Placental epithelial cell (primary cell): ENCODE measurements at places on chromosomes 12 and 14. TPM values are rescaled to one million over a fixed set of nuclear protein-coding genes. Genes with fewer than 3 reads are reported as not detected.

The ADCK1 gene
- 5.1 and 8.6 TPM in 2 replicates for total RNA-seq

The PPP4R4 gene
- total RNA-seq = under 0.01 and 0.54 TPM in 2 replicates

The WIF1 gene
- not detected in 2 replicates for total RNA-seq

The PSMC1 gene
- total RNA-seq = 46.3 and 104 TPM in 2 replicates

The LUM gene
- total RNA-seq = 282 and 1,471 TPM in 2 replicates

The LALBA gene
- not detected in 2 replicates for total RNA-seq

The C12orf50 gene
- 0.39 TPM in 1 of 2 replicates, not detected in the other for total RNA-seq

The AJUBA gene
- total RNA-seq = 31.0 and 70.4 TPM in 2 replicates

The ZNF268 gene
- 22.0 and 35.1 TPM in 2 replicates for total RNA-seq

The FITM1 gene
- total RNA-seq = 0.39 and 1.7 TPM in 2 replicates

The CATSPERB gene
- total RNA-seq = not detected in 2 replicates

The PTCSC3 gene
- total RNA-seq = not detected in 2 replicates

The MDGA2 gene
- 0.33 TPM in 1 of 2 replicates, not detected in the other for total RNA-seq

The CEBPE gene
- not detected in 2 replicates for total RNA-seq

The UBR7 gene
- 18.3 and 26.3 TPM in 2 replicates for total RNA-seq

The TTC7B gene
- 16.7 and 23.9 TPM in 2 replicates for total RNA-seq

The TSPAN11 gene
- under 0.01 TPM in 2 replicates for total RNA-seq

The ALDH1L2 gene
- 3.9 and 6.8 TPM in 2 replicates for total RNA-seq

The LRP1 gene
- 209 and 237 TPM in 2 replicates for total RNA-seq

The APPL2 gene
- total RNA-seq = 54.0 and 89.1 TPM in 2 replicates

The LRRC9 gene
- total RNA-seq = not detected in 2 replicates

The PTGER2 gene
- 0.33 TPM in 1 of 2 replicates, not detected in the other for total RNA-seq

The AKAP3 gene
- 2.2 and 6.3 TPM in 2 replicates for total RNA-seq

The FBXL14 gene
- total RNA-seq = 3.5 and 6.6 TPM in 2 replicates

The MAP3K9 gene
- total RNA-seq = 6.3 and 14.7 TPM in 2 replicates

The ST8SIA1 gene
- not detected in 2 replicates for total RNA-seq

The KRT1 gene
- total RNA-seq = not detected in 2 replicates

The CLEC1A gene
- total RNA-seq = 32.2 and 37.5 TPM in 2 replicates

The CAPZA3 gene
- total RNA-seq = 0.79 TPM in 1 of 2 replicates, not detected in the other

The OTX2 gene
- not detected in 2 replicates for total RNA-seq

The PPHLN1 gene
- total RNA-seq = 51.0 and 57.9 TPM in 2 replicates

The GPR162 gene
- 0.11 and 3.1 TPM in 2 replicates for total RNA-seq

The KLRK1 gene
- total RNA-seq = 0.43 and 2.0 TPM in 2 replicates

The GALNT16 gene
- under 0.01 TPM in 2 replicates for total RNA-seq

The SLC25A3 gene
- total RNA-seq = 626 and 1,227 TPM in 2 replicates

The CTSG gene
- total RNA-seq = not detected in 2 replicates

The RPS6KL1 gene
- total RNA-seq = 2.1 TPM in 1 of 2 replicates, not detected in the other

The GLS2 gene
- total RNA-seq = under 0.01 TPM in 1 of 2 replicates, not detected in the other

The FAM222A gene
- 0.22 and 0.39 TPM in 2 replicates for total RNA-seq

The PTPRR gene
- total RNA-seq = 0.87 TPM in 1 of 2 replicates, not detected in the other

The LTBP2 gene
- 47.9 and 157 TPM in 2 replicates for total RNA-seq

The CARMIL3 gene
- under 0.01 TPM in 2 replicates for total RNA-seq

The ANKS1B gene
- total RNA-seq = 3.9 and 8.0 TPM in 2 replicates

The ULK1 gene
- total RNA-seq = 26.2 and 51.8 TPM in 2 replicates

The ASPG gene
- total RNA-seq = 0.22 and 0.79 TPM in 2 replicates

The PTPRO gene
- under 0.01 TPM in 1 of 2 replicates, not detected in the other for total RNA-seq

The CYP46A1 gene
- 0.87 and 1.2 TPM in 2 replicates for total RNA-seq

The MSI1 gene
- total RNA-seq = 0.39 TPM in 1 of 2 replicates, not detected in the other

The MYH6 gene
- total RNA-seq = not detected in 2 replicates

The FGF23 gene
- not detected in 2 replicates for total RNA-seq

The ABCC9 gene
- under 0.01 and 0.11 TPM in 2 replicates for total RNA-seq

The NUAK1 gene
- total RNA-seq = 7.5 and 69.1 TPM in 2 replicates

The DIO2 gene
- total RNA-seq = 0.39 and 1.4 TPM in 2 replicates

The SLC2A14 gene
- total RNA-seq = not detected in 2 replicates
